ENCODE measurements at places on chromosomes 6 and 20. TPM values are rescaled to one million over a fixed set of nuclear protein-coding genes. Genes with fewer than 3 reads are reported as not detected.

Gene KCNS1
- total RNA-seq = not detected

Gene BPI
- not detected for total RNA-seq

DNA sequence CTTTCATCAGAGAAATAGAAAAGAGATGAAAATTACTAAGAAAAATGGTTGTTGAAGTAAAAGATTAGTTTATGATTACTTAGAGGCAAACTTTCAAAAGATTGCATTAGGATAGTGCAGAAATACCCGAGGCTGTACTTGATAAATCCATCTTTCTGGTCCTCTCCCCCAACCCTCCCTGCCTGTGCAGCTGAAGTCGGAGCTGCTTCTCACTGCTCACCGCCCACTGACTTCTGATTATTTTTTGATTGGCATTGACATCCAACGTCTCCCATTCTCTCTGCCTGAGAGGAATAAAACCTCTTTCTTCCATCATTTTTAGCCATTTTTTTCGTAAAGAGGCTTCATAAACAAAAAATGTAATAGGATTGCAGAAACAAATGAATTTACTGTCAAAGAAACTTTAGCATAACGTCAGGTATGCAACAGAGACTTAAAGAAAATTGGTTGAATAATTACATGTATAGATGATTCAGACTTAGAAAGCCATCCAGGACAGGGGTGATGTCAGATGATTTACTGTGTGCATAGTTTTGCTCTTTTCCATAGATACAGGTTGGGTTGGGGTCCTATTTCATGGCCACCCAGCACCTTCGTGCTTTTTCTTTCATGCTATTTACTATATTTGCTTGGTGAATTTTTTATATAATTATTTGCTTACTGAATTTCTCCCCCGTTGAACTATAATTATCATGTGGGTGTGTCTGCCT, 53.6 kb upstream of the EDN3 start:
- DNase-seq = no peak
- H3K4me3 ChIP-seq = no peak overlapping the region
- H3K27ac ChIP-seq = no peak overlapping the region
- H3K36me3 ChIP-seq = no peaks in the 10 kb centered on the region
- no peaks in the 10 kb centered on the region for H3K27me3 ChIP-seq

Gene TCF21
- not detected for total RNA-seq

DNA sequence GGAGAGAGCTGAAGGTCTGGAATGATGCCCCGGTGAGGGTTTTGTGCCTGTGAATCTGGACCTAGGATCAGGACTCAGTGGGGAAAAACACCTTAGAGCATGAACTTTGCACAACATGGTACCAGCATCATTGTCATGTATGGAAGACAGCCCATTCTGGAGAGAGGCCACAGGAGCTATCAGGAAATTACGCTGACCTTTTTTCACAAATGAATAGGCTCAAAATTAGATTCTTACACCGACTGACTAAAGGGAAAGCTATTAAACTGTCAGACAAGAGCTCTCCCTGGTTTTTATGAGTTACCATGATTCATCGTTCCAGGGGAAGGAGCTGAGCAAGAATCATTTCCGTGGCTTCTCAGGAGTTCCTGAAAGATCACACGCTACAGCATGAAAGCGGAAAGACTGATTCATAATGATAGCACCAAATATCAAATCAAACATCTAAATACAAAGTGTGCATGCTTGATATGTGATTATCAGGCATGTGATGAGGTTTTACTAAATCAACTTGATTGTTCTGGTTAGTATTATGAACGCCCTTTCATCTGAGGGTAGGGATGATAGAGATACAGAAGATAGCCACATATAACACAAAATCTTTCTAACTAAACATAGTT, 224.9 kb upstream of the SMLR1 start:
- H3K4me3 ChIP-seq = no peak overlapping the region
- no peak overlapping the region for H3K27ac ChIP-seq
- no peak for DNase-seq

- H3K27me3 ChIP-seq = no peaks in the 10 kb centered on the region
- no peak overlapping the region for H3K4me3 ChIP-seq
- no peaks in the 10 kb centered on the region for H3K4me1 ChIP-seq
These were observed 10.1 kb upstream of the SULF2 start for GRCh38 chr20:47795214-47795907.

GRCh38 chr6:45951321-45952167, 64.1 kb downstream of the CLIC5 start:
- no peaks in the 10 kb centered on the region for H3K4me1 ChIP-seq
- no peaks in the 10 kb centered on the region for H3K27me3 ChIP-seq
- H3K36me3 ChIP-seq = no peaks in the 10 kb centered on the region

Gene OPN5
- total RNA-seq = not detected

Gene AHI1
- 9.5 TPM for total RNA-seq

DNA sequence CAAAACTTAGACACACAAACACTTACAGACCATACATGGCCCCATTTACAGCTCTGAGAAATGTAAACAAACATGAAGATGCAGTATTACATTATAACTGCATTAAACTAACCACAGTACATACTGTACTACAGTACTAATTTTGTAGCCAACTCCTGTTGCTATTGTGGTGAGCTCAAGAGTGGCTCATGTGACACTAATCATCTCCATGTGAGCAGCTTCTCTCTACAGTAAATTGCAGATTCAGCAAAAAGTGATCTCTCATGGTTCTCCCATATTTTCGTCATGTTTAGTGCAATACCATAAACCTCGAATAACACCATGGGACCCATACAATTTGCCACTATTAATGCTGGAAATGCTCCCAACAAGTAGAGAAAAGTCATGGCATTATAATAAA, 860.4 kb downstream of the EPHA7 start:
- H3K36me3 ChIP-seq = no peaks in the 10 kb centered on the region
- H3K27ac ChIP-seq = no peak overlapping the region
- H3K4me1 ChIP-seq = no peaks in the 10 kb centered on the region
- DNase-seq = no peak
- H3K27me3 ChIP-seq = no peaks in the 10 kb centered on the region
- H3K4me3 ChIP-seq = no peak overlapping the region

Measured in Karpas-422 (cell line).